Pancreas (tissue), 10 donors: ENCODE measurements at places on chromosomes 3 and 15.

- no peak for DNase-seq
Observed at GRCh38 chr15:50181201-50181968, 611 bp upstream of the SLC27A2 start.

- peak; percentile 78 for DNase-seq
Observed at GRCh38 chr15:70101459-70102113, 3.9 kb upstream of the TLE3 start.

DNA sequence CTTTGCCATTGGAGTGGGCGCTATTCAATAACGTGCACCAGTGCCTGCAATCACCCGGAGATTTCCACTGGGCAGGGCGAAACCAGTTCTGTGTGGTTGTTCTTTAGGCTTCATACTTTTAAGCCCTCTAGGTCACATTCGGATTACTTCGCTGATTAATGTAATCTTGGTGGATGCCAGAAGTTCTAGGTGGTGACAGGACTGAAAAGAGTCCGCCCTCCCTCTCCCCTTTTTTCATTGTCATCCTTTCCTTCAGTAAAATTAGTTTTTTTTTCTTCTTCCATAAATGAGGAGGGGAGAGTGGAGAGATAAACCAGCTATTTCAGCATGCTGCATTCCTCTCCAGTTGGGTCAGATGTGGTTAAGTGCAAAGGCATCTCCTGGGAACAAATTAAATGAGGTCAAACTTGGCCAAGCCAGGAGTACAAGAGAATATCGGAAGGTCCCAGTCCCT lies 2.3 kb upstream of the SLC2A2 start:
- DNase-seq = peak; percentile 23

- no peak for DNase-seq
Observed at GRCh38 chr3:192745150-192745549, 17.8 kb upstream of the FGF12 start.

DNA sequence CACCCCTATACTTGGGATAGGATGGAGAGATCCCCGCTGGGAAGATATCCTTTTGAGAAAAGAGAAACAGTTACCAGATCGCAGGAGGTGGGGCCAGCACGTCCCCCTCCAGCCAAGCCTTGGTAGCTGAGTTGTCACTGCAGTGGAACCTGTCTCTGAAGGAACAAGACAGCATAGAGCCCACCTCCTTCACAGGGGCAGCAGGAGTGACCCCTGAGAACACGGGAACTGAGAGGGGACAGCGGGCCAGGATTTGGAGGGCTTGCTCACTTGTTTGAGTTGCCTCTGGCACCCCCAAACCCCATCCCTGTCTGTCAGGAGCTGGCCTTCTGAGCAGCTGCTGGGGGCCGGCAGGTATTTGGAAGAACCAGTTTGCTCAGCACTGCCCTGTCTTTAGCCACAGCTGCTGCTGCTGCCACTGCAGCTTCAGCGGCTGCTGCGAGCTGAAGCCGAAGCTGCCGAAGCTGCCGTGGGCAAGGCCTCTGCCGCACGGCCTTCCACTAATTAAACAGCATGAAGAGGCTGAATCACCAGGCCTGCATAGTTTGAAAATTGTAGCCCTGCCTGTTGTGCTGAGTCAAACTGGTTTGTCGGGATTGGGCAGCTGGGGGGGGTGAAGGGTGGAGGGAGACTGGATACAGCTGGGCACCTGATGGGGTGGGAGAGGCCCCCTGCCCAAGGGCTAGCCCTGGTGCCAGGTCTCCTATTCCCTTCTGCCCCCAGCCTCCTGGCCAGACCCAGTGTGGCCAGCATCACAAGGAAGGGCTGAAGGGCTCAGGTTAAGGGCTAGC lies 4.0 kb downstream of the EPHB3 start:
- peak; percentile 87 for DNase-seq

GRCh38 chr15:29098652-29099051 lies 171.0 kb downstream of the NSMCE3 start:
- DNase-seq = no peak

DNA sequence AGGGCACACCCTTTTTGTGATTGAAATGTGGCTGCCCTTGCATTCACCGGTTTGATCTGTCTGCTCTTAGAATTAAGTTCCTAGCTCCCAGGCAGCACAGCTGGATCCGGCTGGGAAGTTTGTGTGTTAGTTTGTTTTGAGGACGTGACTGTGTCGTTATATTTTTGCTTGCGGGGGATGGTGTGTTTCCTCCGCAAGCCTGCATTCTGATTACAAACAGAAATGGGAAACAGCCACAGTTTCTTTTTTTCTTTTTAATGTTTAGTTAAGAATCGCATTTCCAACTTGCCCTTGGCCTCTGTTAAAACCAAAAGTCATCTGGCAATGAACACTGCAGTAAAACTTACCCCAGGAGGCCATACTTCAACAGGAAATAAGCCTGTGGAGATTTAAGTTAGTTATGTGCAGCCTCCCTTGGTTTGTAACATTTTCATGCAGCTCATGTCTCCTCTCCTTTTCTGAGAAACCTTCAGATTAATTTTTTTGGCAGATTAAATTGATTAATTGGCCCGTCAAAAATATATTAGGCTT lies 888 bp downstream of the TMOD3 start:
- no peak for DNase-seq

DNA sequence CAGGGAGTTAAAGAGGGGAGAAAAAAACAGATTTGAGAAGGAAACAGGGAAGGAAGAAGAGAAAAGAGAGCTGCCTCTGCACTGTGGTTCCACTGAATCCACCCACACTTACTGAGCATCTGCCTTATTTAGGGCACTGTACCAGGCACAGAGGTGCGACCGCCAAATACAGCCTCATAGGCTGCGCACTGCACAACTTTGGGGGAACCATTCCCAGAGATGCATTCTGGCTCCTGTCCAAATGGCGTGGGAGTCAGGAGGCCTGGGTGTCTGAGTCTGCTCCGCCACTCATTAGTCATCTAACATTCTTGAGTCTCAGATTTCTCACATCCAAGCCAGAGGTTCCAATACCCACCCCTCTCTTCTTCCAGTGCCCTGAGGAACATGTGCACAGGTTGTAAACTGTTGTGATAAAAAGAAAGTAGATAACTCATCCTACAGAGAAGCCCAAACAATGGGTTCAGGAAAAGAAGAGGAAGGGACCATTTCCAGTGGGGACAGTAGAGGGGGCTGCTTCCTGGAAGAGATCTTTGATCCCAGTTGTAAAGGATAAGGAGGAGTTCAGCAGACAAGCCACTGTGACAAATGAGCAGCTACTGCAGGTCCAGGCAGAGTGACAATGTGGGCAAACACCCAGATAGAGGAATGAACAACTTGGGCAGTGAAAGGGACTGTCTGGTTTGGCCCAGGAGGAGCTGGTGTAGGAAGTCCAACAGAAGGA lies 254.6 kb downstream of the UACA start:
- no peak for DNase-seq

DNA sequence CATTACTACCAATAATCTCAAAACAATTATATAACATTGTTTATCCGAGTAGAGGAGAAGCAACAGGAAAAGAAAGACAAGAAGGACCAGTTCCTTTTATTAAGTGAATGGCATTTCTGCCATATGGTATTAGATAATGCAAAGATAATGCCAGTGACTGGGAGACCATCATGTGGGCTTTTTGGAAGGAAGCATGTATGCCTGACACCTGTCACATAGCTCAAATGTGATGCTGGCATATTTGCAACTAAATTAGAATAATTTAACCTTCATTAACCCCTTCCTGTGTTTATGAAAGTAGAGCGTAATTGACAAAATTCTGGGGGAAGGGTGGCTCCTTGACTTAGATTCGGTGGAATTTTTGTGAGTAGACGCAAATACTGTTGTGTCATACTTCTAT lies 733.0 kb downstream of the TUSC7 start:
- no peak for DNase-seq

DNA sequence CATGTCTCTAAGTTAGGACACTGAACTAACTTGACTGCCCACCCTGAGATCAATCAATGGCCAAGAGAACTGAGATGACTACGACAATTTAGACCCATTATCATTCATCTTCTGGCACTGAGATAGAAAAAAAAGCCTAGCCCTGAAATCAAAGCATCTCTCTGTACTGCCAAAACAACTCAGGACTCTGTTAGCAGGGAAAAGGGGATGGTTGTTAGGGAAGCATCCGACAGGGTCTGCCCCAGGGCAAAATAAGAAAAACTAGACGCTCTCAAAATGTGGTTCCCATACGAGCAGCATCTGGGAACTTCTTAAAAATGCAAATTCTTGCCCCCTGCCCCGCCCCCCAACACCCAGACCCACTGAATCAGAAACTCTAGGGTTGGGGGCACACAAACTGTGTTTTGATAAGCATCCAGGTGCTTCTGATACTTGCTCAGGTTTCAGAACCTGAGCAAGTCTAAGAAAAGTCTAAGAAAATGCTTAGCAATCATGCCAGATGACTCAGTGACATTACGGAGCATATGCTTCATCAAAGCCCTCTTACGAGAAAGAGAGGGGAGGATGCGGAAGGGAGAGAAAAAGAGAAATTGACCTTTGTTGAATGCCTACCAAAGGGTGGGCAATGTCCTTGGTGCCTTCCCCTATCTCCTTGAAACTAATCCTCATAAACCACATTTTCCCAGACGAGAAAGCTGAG lies 172.8 kb upstream of the HES1 start:
- no peak for DNase-seq

- DNase-seq = no peak
Observed at GRCh38 chr3:30475038-30475808, 131.2 kb upstream of the TGFBR2 start.

DNA sequence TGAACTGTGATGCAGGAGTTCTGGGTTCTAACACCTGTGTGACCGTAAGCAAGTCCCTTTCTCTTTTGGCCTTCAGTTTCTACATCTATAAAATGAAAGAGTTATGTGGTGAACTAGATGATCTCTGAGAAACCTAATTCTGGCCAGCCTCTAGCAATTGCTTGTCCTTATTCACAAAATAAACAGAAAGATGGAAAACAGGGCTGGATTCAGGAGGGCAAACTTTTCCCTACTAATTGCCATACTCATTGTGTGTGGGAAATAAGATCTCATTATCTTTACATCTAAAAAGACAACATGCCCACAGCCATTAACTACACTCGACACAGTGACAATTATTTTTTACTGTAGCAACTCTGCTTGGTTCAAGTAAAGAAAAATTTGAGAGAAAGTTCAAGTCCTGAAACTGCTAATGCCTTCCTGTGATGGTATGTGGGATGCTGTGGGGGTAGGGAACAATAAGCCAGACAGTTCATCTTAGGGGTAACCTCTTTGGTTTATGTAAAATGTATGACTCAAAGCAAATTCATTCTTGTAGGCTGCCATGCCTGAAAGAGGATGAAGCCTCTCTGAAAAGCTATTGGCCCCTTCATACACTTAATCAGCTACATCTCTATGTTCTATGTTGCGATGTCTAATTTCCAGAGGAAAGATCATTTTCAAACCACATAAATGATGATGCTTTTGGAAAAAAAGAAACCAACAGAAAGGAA lies 177.6 kb upstream of the BCL6 start:
- DNase-seq = no peak

DNA sequence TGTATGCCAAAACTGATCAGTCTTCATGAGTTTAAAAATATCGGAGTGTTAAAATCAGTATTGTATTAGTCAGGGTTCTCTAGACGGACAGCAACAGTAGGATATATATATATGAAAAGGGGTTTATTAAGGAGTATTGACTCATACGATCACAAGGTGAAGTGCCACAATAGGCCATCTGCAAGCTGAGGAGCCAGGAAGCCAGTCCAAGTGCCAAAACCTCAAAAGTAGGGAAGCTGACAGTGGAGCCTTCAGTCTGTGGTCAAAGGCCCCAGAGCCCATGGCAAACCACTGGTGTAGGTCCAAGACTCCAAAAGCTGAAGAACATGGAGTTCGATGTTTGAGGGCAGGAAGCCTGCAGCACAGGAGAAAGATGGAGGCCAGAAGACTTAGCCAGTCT lies 391.0 kb upstream of the CADM2 start:
- DNase-seq = no peak

DNA sequence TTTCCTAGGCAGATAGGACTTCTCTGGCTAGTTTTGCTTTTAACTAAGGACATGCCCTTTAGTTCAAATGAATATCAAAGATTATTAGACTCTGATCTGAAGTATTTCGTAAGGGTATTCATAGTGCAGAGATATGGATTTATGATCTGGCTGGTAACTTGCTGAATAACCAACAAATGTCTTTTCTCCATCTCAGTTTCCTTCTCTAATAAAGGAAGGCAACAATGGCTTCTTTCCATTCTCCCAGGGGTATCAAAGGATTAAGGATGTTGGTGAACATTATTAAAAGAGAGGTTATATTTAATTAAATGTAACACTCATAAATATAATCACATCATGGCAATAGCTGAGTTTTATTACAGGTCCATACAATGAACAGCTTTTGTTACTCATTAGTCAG lies 79.2 kb upstream of the STXBP5L start:
- DNase-seq = no peak

DNA sequence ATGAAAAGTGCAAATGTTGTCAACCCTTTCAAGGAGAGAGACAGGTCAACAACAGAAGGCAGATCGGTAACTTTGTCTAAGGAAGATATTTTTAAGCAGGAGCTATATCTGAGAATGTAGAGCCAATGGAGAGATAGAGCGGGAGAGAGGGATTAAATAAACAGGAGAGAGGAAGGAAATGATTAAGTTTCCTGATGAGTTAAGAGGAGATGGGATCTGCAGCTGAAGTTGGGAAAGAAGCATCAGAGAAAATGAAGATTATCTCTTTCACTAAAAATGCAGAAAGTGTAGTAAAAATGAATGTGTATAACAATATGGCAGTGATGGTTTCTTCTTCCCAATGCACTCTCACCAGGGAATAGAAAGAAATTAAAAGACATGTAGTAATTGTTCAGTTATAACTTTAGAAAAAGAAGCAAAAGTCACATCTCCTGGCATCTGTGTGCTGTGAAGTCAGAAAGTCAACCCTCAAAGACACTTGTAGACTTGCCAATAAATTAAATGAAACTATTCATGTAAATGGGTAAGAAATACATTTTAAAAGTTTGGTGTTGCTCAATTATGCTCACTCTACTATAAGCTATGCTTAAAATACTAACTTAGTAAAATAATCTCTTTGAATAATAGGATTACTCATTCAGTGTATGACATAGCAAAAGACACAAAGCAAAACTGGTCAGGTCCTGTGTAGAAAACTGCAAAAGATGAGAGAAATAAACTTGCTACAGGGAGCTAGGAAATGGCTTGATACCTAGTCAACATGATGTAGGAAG lies 264.6 kb downstream of the ZIC4 start:
- DNase-seq = no peak

GRCh38 chr3:142319094-142319493 lies 93.7 kb upstream of the GK5 start:
- no peak for DNase-seq
